ENCODE measurements at places on chromosomes 13 and 19.

DNA sequence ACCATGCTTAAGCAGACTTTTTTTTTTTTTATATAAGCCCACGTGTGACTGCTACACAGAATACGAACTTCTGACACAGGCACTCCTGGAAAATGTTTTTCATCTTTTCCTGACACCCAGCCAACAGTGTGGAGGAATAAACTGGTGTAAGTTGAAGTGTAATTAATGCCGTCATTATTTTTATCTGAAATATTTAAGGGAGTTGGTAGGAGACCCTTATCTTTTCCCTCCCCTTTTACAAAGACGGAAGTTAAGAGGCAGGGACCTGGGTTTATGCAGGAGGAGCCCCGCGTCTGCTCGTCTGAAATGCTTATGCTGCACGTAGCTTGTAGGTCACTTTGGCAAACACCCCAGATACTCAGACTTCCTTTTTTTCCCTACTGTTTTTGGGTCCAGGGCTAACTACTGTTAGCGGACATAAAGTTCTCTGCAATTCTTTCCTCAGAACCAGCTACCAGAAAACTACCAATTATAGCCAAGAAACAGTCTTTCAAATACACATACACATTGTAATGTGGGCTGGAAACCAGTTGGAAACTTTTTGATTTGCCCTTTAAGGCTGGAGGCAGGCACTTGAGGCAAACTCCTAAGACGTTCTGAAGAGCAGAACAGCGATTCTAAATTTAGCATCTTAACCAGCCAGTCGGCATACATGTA lies 50.8 kb downstream of the EFNB2 start:
- no peak for DNase-seq

DNA sequence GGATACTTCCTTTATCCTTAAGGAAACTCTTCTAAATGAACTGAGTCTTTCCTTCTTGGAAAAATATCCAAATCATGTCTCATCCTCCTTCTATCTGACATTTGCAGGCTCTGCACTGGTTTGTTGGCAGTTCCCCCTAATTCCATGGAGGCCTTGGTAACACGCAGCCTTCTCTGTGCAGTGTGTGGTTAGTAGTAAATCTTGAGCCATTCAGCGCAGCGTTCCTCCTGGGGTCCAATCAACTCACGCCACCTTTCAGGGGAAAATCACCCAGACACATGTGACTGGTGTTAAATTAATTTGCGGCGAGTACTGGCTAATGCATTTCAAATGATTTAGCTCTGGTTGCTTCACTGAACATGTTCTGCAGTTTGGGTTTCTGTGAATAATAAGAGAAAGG lies 21.0 kb upstream of the CBY2 start:
- no peak for DNase-seq

DNA sequence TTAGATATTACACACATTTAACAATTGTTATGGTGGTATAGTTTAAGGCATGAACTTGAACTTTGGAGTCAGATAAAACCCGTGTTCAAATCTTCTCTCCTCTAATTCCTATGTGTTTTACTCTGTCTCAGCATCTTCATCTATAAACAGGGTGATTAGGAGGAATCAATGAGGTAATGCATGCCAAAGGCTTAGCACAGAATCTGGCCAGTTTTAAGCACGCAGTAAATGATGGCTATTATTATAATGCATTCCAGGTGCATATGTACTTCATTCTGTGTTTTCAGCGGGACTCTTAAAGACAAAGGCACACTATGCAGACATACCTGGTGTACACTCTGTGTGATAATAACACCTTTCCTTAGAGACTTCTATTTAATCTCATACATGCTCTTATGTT lies 88.0 kb upstream of the FRY start:
- DNase-seq = no peak

DNA sequence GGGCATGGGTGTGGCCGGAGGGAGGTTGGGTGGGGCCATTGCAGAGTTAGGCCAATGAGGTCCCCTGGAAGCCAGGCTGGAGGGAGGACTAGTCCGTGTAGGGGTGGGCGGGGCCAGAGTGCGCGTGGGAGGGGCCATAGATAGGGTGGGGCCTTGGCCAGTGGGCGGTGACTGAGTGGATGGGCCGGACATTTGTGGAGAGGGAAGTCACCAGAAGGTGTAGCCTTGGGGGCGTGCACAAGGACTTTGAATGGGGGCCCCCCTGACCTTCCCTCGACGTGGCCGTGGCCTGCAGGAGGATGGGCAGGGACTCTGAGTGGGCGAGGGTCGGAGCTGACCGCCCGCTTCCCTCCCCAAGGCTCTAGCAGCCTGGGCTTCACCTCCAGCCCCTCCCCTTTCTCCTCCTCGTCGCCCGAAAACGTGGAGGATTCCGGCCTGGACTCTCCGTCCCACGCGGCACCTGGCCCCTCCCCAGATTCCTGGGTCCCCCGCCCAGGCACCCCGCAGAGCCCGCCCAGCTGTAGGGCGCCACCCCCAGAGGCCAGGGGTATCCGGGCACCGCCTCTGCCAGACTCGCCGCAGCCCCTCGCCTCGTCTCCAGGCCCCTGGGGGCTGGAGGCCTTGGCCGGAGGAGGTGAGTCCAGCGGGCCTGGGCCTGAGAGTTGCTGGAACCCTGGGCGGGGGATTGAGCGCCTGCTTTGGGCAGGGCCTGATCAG lies 16.5 kb upstream of the B3GNT3 start:
- peak; percentile 58 for DNase-seq

DNA sequence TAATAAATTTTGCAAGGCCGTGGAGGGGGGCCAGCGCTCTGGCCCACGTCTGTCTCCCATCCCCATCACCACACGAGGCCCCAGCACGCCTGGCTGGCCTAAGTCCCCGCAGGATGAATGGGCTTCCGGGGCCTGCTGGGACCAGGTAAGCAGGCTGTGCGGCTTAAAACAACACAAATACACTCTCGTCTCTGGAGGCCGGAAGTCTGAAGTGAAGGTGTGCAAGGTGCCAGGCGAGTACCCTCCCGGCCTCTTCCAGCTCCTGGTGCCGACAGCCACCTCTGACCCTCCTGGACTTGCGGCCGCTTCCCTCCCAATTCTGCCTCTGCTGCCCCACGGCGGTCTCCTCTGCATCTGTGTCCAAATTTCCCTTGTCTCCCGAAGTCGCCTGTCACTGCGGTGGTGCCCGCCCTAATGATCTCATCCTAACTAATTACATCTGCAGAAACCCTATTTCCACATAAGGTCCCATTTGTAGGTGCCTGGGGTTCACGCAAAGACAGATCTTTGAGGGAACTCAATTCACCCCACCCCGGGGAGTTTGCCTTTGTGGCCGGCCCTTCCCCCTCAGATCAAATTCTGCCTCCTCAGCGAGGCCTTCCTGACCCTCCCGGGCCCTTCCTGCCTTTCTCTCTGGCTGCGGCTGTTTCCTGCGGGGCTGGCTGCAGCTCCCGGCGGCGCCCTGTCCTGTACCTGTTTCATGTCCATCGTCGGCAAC lies 8.1 kb upstream of the PTBP1 start:
- DNase-seq = no peak

DNA sequence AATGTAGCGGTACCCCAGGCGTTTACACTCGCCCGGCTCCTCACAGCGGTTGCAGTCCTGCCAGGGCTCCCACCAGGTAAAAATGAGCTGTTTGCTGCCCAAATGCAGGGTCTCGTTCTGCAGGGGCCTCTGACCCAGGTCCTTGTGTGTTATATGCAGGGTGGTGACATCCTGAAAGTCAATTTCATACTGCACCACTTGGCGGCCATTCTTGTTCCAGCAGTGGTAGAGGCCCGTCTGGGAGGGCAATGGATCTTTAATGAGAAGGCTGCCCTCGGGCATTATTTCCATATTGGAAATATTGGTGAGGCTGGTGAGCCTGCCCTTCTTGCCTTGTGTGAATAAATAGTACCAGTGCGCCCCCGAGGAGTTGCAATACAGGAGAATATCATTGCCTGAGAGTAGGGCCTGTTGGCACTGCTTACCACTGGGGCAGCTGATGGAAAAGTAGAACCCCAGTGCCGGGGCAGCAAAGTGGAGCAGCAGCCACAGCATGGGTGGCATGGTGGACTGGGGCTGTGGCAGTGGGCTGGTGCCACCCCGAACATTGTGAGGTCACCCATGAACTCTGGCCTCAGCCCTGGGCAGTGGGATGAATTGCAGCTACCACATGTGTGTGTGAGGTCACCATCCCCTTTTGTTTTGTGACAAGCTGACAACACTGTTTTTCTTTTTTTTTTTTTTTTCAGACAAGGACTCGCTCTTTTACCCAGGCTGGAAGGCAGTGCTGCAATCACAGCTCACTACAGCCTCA lies at the start of gene FAM187B:
TSS of gene FAM187B (minus strand) at position 563 of the 754 bp plus-strand sequence. CDS start at position 504, 59 bp downstream.
- no peak for DNase-seq

DNA sequence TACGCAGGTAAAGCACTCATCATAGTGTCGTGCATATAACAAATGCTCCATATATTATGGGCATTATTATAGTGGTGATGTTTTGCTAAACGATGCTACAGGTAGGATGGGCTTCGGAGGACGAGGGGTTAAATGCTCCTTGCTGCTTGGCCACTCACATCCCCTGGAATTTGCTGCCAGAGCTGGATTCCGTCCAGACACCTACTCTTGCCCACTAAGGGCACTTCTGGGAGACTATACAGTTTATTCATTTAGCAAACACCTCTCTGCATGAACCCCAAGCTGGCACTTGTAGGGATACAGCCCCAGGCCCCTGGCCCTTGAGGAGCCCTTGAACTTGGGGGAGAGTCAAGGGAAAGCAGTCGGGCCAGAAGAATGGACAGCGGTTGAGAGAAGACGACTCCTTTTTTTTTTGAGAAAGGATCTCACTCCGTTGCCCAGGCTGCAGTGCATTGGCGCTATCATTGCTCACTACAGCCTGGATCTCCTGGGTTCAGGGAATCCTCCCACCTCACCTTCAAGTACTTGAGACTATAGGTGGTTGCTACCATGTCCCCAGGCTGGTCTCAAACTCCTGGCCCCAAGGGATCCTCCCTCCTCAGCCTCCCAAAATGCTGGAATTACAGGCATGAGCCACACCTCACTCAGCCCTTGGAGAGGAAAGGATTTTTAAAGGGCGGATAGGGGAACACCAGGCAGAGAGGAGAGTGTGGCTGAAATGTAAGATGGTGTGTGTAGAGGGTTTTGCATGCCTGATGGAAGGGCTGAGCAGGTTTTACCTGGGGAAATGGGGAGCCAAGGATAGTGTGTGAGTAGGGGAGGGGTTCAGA lies 1.1 kb upstream of the MRPL34 start:
- no peak for DNase-seq

GRCh38 chr13:24747248-24748060 lies 16.5 kb upstream of the RNF17 start:
- no peak for DNase-seq

DNA sequence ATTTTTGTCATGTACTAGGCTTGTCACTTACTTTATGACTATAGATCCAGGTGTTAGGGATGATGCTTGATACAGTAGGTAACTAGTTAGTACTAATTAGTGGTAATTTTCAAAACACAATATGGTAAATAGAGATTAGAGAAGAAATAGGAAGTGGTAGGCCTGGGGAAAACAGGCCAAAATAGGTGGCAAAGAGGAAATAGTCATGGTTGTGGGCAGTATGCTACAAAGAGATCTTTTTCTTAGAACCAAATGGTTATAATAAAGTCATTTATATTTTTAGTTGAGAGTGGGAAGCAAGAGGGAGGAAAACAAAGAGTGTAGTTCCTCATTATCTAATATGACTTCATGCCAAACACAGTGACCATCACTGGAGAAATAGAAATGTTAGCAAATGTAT lies 9.1 kb upstream of the VWA8 start:
- no peak for DNase-seq

DNA sequence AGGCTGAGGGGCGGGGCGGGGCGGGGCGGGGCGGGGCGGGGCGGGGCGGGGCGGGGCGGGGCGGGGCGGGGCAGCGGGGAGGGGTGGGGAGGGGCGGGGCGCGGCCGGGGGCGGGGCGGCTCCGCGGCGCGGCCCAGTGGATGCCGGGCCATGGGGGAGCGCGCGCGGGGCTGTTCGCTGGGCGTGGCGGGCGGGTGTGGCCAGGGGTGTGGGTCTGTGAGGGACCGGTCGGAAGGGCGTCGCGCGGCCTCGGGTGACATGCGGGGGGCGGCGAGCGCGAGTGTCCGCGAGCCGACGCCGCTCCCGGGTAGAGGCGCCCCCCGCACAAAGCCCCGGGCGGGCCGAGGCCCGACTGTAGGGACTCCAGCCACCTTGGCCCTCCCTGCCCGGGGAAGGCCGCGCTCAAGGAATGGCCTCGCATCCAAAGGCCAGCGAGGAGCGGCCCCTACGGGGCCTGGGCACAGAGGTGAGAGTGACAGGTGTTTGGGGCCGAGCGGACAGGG lies at the start of gene ZFP28:
TSS of gene ZFP28 (plus strand) at position 188 of the 503 bp plus-strand sequence. CDS start at position 259, 71 bp downstream.
- DNase-seq = peak; percentile 85

DNA sequence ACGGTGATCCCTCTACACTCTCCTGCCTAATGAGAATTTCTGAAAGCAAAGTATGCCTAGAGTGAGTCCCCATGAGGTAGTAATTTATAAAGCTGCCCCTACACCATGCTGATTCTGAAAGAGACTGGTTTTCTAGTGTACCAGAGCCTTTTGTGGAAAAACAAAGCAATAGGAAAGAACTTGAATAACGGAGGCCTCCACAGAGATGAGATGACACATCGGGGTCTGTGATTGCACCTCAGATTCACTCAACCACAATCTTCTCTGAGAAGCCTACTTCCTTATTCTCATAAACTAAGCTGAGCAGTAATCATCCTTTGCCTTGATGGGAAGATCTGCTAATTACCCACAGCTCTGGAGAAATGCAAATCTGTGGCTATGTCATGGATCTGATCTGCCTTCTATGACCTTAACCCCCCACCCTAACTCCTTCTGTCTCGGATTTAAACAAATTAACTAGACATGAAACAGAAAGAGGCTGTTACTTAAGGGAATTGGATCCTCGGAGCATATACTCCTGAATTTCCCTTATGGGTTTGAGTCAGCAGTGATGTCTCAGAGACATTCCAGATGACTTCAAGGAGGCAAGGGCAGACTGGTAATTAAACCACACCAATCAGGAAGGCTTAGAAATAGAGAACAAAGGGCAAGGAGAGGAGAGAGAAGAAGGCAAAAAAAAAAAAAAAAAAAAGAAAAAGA lies 128.0 kb downstream of the DCT start:
- no peak for DNase-seq

GRCh38 chr13:109698779-109699178 lies 87.6 kb downstream of the IRS2 start:
- no peak for DNase-seq

DNA sequence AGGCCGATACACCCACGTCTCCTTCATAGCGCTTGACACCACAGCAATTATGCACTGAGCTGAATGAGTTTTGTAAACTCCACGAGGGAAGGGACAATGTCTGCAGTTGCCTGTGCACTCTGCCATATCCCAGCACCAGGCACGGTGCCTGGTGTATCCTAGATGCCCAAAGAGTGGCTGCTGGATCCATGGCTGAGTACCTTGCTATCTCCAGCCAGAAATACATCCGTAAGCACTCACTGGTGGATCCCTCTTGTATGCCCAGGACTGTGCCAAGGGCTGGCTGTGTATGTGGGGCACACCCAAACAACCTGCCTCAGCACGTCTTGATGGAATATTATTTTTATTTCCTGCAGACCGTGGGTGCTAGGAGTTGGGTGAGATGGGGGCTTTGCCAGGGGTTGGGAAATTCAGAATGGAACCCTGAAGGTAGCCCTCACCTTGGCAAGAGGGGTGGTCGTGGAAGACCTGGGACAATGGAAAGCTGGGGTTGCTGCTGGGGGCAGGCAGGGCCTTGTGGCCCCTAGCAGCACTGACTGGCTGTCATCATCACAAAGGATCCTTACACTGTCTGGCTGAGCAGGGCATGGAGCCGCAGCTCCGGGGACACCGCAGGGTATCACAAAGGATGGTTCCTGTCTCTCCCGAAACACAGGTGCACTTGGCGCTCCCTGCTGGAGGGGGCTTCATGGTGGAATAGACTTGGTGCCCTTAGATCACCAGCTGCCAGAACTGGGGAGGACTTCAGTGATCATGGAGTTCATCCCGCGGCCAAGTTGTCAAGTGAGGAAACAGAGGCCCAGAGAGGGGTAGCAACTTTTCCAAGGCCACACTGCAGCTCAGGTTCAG lies 131.3 kb downstream of the URI1 start:
- DNase-seq = no peak
